ENCODE measurements at places on chromosomes 6 and 20.

DNA sequence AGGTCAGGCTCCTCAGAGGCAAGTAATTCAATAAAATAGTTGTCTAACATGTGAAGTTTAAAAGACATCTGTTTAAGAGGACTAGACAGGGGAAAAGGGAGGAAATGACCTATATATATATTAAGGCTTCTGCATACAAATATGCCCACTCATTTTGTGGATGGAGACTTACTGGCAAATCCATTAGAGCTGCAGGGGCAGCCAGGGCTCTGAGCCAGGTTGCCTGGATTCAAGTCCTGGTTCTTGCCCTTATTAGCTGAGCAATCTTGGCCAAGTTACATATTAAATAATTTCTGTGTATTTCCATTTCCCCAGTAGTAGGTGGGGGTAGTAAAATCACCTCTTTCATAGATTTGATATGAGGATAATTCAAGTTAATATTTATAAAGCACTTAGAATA lies 287.0 kb upstream of the RIMS1 start:
- no peak for DNase-seq

DNA sequence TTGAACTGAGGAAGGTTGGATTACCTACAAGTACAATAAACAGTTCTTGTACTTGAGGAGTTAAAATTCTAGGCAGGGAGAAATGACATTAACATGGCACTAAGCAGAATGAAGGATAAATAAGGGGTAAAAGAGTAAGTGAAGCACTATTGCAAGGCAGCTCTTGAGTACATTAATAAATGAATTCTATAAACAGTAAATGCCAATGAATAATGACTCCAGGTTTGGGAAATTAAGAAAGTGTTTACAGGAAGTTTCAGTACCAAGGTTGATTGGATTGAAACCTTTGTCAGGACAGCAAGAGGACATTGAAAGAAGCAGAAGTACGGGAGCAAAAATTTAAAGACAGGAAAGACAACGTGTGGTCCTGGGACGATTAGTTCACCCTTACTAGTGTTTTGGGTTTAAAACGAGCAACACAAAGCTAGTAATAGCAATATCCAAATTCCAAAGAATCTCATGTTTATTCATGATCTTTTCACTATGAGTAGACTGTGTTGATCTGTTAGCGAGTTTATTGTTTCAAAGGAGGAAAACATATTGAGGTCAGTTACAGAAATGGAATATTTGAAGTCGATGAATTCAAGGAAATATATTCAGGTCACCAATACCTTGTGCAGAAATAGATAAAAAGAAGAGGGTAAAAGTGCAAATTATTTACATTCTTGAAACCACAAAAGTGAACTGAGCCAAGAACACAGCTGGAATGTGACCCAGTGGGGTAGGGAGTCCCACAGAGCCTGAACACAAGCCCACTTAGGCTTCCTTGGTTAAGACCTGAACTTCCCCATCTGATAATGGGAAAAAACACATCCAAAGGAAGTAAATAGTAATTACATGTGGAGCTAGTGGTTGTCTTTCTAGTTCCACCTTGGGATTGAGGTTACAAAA lies 80.8 kb downstream of the MKKS start:
- DNase-seq: no peak

- no peak for DNase-seq
Measured at GRCh38 chr6:106858653-106859092, 115.9 kb downstream of the CD24 start.

GRCh38 chr20:63059684-63060056 lies 52.9 kb upstream of the BHLHE23 start:
- DNase-seq: no peak
